ENCODE measurements at places on chromosomes 6 and 20.

DNA sequence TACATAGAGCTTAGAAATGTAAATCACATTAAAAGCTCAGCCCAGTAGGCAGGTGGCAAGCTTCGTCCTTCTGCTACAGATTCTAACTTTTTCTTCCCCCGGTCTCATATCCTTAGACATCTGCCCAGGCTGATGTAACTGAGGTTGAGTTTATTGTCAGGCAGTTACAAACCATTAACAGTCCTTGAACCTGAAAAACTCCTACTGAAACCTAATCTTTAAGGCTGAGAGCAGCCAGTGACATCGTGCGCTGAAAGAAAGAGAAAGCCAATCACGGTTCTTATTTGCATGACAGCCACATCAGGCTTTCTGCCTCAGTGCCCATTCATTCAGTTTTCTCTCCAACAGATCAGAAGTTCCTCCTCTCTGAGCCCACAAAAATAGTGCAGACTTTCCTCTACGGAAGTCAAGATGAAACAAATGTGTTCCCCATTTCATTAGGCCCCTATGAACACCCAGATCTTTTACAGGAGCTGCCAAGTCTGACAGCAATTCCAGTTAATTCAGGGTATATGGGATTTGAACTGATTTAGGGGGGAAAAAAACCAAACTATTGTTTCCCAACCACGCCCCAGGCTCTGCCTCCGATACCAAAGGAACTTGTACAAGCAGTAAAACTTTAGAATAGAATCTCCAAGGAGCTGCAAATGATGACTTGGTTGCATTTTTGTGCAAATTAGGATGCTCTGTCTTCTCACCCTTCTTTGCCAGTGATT, at the start of gene NHSL1:
Gene NHSL1, minus strand, starts transcription at position 192 of the 716 bp plus-strand sequence. CDS start 204 bp downstream, outside the sequence.
- DNase-seq = no peak

DNA sequence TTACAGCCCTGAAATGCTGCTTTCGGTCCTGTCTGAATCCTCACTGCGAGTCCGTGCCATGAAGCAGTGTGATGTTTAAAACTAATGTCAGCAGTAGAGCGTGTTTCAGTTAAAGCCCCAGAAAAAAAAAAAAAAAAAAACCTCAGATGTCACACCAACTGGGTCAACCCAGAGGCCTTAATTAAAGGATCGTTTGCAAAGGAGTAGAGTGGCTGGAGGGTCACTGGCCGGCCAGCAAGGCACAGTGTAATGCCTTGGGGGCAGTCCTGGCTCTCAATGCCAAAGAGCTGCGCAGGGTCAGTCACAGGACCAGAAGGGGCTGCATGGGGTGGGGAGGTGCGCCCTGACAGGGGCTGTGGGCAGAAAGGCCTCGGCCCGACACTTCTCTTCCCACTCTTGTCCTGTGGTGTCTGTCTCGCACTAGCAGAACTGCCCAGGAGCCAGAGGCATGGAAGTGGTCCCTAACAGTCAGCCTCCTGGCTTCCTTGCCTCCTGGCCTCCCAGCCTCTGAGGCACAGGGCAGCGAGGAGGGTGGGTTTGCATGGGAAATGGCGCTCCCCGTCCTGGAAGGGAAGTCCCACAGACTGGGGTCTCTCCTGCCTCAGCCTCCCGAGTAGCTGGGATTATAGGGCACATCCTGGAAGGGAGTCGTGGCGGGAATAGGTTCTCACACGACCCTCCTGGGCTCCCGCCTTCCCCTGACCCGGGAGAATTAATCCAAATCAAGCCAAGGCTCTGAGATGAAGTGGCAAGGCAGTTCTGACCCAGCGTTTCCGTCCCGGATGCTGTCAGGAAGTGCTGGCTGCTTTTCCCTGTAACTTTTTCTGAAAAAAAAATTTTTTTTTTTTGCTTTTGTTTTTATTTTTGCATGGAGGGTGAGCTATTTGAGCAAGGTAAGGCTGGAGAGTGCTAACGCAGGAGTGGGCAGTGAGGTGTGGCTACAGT, 53.7 kb upstream of the MPC1 start:
- DNase-seq = no peak

- peak; percentile 68 for DNase-seq
Observed at GRCh38 chr6:104859225-104860146, at the start of gene HACE1. Gene HACE1, minus strand, starts transcription at chr6:104859919. Its CDS starts 277 bp downstream, at chr6:104859642.

DNA sequence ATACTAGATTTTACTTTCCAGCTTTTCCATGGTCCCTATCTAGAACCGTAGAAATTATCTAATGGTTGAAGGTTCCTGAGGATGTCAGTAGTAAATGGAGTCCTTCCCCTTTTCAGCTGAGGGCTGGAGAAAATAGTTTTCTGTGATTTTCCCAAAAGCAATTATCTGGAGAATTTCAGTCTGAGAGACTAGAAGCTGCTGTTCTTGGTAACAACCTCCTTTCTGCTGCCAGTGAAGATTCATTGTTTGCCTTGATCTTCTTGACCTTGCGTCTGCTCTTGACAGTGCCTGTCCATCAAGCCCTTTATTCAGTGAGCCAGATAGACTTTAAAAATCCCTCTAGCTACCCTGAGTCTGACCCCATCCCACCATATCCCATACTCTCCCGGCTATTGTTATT, 73.1 kb downstream of the PHACTR2 start:
- DNase-seq = no peak

- DNase-seq = no peak
Observed at GRCh38 chr20:42098418-42098817, 480.2 kb upstream of the CHD6 start.

GRCh38 chr20:35039846-35040489, 52.6 kb downstream of the TRPC4AP start:
- no peak for DNase-seq

- no peak for DNase-seq
Observed at GRCh38 chr6:144149558-144149893, 791 bp upstream of the STX11 start.

GRCh38 chr6:88599571-88599970, 363.8 kb downstream of the RNGTT start:
- DNase-seq = no peak

- no peak for DNase-seq
Observed at GRCh38 chr6:166643891-166644590, 17.0 kb upstream of the RPS6KA2 start.

DNA sequence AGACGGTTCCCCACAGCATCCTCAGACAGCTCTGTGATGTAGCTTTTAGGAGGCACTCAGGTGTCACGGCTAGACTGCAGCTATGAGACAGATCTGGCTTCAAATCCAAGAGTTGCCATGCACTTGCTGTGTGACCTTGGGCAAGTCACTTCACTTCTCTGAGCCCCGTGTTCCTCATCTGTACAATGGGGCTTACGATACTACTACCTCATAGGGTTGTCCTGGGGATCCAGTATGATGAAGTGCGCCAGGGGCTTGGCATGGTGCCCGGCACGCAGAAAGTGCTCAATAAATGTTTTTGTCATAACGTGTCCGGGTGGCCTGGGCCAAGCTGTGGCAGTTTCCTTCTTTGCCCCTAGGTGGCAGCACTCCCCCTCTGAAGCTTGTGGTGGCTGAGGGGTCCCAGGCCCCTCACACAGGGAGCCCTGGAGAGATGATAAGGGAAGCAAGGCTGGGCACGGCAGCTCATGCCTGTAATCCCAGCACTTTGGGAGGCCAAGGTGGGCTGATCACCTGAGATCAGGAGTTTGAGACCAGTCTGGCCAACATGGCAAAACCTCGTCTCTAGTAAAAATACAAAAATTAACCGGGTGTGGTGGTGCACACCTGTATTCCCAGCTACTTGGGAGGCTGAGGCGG, 19.1 kb upstream of the CHMP4B start:
- DNase-seq = peak; percentile 6

DNA sequence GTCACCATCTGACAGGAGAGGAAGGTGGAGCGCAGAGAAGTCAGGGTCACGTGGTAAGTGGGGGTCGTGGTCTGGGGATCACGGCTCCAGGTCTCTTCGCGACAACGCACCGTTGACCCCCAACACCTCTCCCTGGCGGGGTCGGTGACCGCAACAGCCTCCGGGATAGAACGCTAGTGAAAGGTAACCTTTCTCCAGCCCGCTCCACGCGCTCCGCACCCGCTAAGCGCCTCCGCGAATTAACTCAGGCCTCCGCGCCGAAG, 600 bp upstream of the SYNJ2 start:
- DNase-seq = no peak

DNA sequence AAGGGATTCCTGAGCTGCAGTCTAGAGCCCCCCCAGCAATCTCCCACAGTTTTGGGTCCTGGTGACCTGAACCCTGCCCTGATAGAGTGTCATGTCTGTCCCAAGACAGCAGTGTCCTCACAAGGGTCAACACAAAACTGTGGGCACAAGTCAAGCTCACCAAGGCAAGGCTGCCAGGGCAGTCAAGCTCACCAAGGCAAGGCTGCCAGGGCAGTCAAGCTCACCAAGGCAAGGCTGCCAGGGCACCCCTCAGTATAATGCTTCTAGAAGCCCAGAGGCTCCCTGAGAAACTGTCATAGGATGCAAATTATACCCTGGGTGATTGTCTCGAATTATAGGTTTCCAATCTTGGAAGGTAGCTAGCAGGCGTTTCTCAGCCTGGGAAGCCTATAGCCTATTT, 108.5 kb downstream of the NFATC2 start:
- DNase-seq = no peak

- no peak for DNase-seq
Observed at GRCh38 chr20:44810061-44810390, 320 bp downstream of the RIMS4 start.

DNA sequence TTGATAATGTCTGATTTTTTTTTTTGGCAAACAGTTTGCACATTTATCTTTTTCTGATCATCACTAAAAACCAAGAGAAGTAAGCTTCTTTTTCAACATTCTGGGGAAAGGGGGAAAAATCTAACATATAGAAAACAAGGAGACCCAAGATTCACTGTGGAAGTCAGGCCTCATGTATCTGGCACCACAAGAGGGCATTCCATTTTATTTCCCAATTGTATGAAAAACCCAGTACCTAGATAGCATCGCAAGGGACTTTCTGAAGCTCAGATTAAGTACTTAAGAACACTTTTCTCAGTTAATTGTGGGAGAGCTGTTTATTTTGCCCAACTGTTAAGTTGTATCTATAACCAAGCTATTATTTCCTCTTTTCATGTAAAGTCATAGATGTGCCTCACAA, 152.9 kb downstream of the KLHL32 start:
- DNase-seq = no peak

All from activated naive CD4-positive, alpha-beta T cell (primary cell).